CD4-positive, alpha-beta memory T cell (primary cell): ENCODE measurements at places on chromosomes 6 and 20. TPM values are rescaled to one million over a fixed set of nuclear protein-coding genes. Genes with fewer than 3 reads are reported as not detected.

RNF144B gene
- total RNA-seq: 3.2 TPM

GRCh38 chr6:47247227-47247797 is 62.4 kb downstream of the TNFRSF21 start:
- no peaks in the 10 kb centered on the region for H3K4me1 ChIP-seq
- H3K27me3 ChIP-seq: no peaks in the 10 kb centered on the region
- no peak overlapping the region for H3K27ac ChIP-seq
- no peak for DNase-seq
- no peaks in the 10 kb centered on the region for H3K36me3 ChIP-seq

DNA sequence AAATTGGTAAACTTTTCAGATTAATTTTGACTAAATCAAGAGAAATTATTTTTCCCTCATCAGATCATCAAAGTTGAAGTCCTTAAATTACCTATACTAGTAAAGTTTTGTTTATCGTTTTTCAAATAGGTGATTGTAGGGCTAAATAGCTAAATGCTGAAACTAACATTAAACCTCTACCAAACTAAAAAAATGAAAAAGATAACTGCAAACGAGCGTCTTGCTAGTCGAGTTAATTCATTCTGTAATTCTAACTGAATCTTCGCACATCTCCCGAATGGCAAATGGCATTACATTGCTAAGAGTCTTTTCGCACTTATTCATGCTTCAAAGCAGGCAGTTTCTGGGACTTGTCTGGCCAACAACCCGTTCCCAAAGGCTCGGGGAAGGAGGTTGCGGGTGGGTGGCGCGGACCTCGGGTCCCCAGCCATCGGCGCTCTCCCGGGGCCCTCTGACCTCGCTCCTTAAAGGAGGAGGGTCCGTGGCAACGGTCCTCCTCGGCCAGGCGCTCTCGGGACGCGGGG is 43.8 kb downstream of the POPDC3 start:
- peaks cover 18% of the 10 kb centered on the region for H3K27me3 ChIP-seq
- no peak overlapping the region for H3K4me3 ChIP-seq
- no peaks in the 10 kb centered on the region for H3K36me3 ChIP-seq
- peaks cover 14% of the 10 kb centered on the region for H3K4me1 ChIP-seq
- no peak overlapping the region for H3K27ac ChIP-seq

DNA sequence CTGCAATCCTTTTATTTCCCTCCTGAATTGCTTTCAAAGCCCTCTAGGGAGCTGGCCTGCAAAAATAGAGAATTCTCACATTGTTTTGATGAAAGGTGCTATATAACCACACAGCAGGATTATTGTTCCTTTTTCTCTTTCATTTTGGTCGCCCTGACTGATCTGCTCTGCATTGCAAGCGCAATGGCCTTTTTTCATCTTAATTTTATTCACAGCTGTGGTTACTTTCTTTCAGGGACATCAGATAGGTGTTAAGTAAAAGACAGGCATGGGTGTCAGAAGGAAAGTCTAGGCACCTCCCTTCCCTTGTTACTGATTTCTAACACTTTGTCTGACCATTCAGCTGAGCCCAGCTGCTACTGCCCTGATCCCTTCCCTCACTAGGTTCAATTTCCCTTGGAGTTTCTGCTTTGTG is 850.5 kb upstream of the MAP3K7 start:
- no peak overlapping the region for H3K4me3 ChIP-seq
- H3K36me3 ChIP-seq: no peaks in the 10 kb centered on the region
- no peak overlapping the region for H3K27ac ChIP-seq
- no peak for DNase-seq
- H3K27me3 ChIP-seq: no peaks in the 10 kb centered on the region

VWA7 gene
- 1.0 TPM for total RNA-seq

MUC22 gene
- total RNA-seq: not detected

ESF1 gene
- total RNA-seq: 13.5 TPM

- no peak for DNase-seq
- H3K36me3 ChIP-seq: peaks cover 7% of the 10 kb centered on the region
- H3K4me1 ChIP-seq: peaks cover 13% of the 10 kb centered on the region
- H3K27me3 ChIP-seq: no peaks in the 10 kb centered on the region
- H3K4me3 ChIP-seq: no peak overlapping the region
Measured at GRCh38 chr20:63292292-63292701, 689 bp upstream of the COL20A1 start.

TBC1D20 gene
- total RNA-seq: 42.1 TPM

- no peak for DNase-seq
- H3K4me3 ChIP-seq: no peak overlapping the region
- no peaks in the 10 kb centered on the region for H3K36me3 ChIP-seq
- no peak overlapping the region for H3K27ac ChIP-seq
- no peaks in the 10 kb centered on the region for H3K4me1 ChIP-seq
Measured at GRCh38 chr20:48604936-48605335, 222.9 kb downstream of the PREX1 start.

DNA sequence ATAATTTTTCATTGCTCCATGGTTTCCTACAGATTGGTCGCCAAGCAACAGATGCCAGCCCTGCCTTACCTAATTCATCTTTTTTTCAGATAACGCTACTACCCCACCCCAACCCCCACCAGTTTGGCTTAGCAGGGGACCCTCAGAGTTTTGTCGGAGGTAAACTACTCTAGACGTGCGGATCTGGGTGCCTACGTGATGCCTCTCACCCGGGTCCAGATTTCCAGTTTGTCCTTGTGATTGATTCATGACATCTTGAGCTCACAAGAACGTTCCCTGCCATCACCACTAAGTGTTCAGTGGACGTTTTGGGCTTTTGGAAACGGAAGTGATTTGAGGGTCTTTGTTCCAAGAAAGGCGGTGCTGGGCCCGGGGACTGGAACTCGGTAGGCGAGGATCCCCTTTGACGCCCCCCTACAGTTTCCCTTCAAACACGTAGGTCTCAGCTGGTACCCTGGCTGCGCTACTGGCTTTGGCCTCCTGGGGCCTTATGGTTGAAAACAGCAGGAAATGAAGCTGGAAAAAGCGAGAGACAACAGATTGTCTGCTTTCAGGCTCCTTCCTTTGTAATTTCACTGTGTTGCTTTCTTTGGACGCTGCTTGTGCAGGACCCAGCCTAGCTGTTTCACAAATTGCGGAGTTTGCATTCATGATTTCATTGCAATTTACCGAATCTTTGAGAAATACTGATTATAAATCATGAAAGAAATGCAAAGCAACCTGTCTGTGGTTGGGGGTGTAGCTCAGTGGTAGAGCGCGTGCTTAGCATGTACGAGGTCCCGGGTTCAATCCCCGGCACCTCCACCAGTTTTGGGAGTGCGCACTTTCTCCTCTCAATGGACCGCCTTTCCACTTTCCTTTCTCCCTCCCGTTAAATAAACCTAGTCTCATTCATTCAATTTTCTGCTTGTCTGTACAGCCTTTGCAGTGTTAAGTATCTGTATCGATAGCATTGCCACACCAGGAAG is 81.0 kb downstream of the GPX5 start:
- peaks cover 5% of the 10 kb centered on the region for H3K4me1 ChIP-seq
- no peak overlapping the region for H3K27ac ChIP-seq
- H3K4me3 ChIP-seq: no peak overlapping the region
- DNase-seq: peak; percentile 22
- H3K27me3 ChIP-seq: peaks cover 18% of the 10 kb centered on the region

GRCh38 chr20:57749131-57749690 is 39.4 kb upstream of the PMEPA1 start:
- DNase-seq: no peak
- H3K27me3 ChIP-seq: no peaks in the 10 kb centered on the region
- H3K36me3 ChIP-seq: no peaks in the 10 kb centered on the region

TP53TG5 gene
- total RNA-seq: 0.36 TPM

DNA sequence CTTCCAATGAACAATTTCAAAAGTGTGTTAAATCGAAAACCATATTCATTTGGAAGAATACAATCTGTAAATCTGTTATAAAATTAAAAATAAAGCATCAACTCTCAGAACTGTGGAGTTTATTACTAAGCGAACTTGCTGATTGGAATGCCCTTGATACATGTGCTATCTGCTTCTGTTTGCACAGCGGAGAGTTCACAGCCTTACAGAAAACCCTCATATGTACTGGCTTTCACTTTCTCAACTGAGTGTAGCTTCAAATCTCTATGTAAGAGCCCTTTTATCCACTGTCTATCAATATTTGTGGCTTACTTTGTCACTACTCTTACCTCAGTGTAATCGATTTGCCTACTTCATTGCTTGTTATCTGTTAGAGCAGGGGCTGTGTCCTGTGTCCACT is 447.4 kb downstream of the C6orf118 start:
- H3K27ac ChIP-seq: no peak overlapping the region
- H3K4me3 ChIP-seq: no peak overlapping the region
- no peaks in the 10 kb centered on the region for H3K36me3 ChIP-seq
- DNase-seq: no peak
- no peaks in the 10 kb centered on the region for H3K4me1 ChIP-seq
- H3K27me3 ChIP-seq: no peaks in the 10 kb centered on the region

GRCh38 chr20:40639676-40640355 is 49.2 kb downstream of the MAFB start:
- H3K27ac ChIP-seq: no peak overlapping the region
- H3K4me3 ChIP-seq: no peak overlapping the region

- H3K4me1 ChIP-seq: no peaks in the 10 kb centered on the region
- no peak overlapping the region for H3K27ac ChIP-seq
- H3K27me3 ChIP-seq: no peaks in the 10 kb centered on the region
Measured at GRCh38 chr20:24820345-24820744, 128.7 kb upstream of the CST7 start.
